ENCODE measurements at places on chromosomes 12 and 14.

DNA sequence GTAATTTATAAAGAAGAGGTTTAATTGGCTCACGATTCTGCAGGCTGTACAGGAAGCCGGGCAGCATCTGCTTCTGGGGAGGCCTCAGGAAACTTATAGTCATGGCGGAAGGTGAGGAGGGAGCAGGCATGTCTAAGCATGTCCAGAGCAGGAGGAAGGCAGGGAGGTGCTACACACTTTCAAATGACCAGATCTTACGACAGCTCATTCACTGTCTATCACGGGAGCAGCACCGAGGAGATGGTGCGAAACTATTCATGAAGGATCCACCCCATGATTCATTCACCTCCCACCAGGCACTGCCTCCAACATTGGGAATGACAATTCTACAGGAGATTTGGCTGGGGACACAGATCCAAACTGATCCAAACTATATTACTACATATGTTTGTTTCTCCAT, 10.0 kb downstream of the SFSWAP start:
- DNase-seq: no peak

- no peak for DNase-seq
Observed at GRCh38 chr14:105536691-105537579, 10.6 kb downstream of the TMEM121 start.

- no peak for DNase-seq
Observed at GRCh38 chr14:102911991-102912761, 10.3 kb upstream of the AMN start.

- no peak for DNase-seq
Observed at GRCh38 chr14:58824796-58825195, 187.0 kb downstream of the DACT1 start.

DNA sequence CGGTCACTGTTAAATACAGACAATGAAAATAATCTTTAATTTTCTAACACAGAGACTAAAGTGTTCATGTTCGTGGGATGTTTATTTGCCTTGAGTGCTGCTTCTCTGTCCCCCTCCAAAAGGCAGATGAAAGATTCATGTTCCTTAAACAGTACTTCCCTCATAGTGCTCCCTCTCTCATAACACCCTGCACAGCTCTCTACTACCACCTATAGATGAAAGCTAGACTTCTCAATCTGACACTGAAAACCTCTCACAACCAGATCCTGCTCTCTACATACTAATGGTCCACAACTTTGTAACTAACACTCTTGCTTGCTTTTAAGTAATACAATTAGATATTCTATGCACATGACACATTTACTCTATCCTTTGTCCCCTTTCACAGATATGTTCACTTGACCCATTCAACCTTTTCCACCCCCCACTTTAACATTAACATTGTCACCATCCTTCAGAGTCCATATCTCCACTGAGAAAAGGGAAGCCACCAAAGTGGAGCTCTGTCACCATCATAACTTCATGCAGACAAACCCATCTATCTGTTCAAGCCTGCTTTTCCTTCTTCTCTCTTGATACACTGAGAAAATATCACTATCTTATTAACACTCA, 266.4 kb upstream of the USP15 start:
- DNase-seq: no peak

DNA sequence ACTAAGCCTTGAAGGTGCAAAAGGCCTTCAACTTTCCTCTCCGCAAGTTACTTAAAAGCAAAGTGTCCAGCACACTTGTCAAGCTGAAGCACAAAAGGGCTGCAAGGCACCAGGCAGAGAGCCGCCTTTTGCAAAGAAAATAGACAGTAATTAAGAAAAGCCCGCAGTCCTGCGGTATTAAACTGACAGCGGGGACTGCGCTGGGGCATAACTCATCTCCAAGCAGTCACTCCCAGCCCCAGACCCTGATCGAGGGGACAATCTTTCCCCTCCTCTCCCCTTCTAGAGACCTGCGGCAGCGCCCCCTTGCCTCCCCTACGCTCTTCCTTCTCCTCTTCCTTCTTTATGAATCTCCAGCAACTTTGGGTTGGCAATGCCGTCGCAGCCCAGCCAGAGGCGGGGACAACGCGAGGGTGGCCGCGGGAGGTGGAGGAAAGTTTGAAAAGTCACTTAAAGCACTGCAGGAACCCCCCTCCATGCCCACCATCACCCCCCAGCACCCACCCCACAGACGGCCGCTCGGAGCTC, 200.9 kb upstream of the CAND1 start:
- DNase-seq: no peak
